ENCODE measurements at places on chromosomes 5 and 9.
A peak's percentile ranks its signal among the peaks of the same experiment; 100 is the strongest.

- DNase-seq, result no peak
Measured at GRCh38 chr5:142491270-142491669, 166.4 kb upstream of the SPRY4 start.

DNA sequence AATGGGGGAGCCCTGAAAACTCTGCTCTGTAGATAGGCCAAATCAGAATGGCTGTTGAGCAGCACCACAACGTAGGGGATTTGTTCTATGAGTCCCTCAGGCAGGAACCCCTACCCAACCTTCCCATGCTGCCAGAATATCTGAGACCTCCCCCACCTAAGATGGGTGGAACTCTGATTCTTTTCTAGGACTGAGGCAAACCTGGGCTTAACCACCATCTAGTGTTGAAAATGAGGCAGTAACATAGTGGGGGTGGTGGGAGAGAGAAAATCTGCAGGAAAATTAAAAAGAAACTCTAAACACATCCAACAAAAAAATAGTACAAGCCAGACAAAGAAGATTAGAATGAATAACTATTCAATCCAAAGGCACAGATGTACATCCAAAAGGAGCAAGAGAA is 228.4 kb downstream of the ATPSCKMT start:
- no peak for DNase-seq

GRCh38 chr5:73387601-73388305 is 60.8 kb downstream of the FOXD1 start:
- no peak for DNase-seq

GRCh38 chr9:109250311-109250741 is 70.5 kb downstream of the EPB41L4B start:
- DNase-seq, result no peak

DNA sequence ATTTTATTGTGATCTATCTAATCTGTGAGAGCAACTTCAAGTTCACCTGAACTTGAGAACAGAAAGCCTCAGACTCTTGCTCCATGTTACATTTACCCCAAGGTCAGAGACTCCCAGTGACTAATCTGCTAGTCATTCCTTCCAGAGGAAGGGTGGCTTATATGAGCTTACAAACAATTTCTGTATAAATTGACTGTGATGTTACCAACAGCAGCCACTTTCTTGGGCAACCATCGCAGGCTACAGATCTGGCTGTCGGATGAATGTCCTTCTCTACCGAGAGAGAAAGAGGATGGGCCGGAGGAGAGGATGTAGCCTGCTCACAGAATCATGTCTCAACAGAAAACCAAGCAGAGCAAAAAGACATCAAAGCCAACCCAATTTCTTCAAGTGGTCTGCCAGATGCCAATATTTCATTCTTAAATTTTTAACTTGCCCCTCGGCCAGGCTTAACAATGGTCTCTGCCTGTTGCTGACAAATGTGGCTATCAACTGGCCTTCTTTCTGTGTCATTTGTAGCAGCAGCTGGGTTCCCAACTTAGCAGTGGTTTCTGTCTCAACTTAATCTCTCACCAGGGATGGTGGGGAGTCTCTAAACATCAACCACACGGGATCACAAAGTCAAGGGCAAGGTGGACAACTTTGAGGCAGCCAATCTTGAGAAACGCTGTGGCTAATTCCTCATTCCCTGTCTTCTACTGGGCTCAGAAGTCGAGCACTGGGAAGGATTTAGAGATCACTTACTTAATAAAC is 81.3 kb downstream of the RAPGEF1 start:
- no peak for DNase-seq

DNA sequence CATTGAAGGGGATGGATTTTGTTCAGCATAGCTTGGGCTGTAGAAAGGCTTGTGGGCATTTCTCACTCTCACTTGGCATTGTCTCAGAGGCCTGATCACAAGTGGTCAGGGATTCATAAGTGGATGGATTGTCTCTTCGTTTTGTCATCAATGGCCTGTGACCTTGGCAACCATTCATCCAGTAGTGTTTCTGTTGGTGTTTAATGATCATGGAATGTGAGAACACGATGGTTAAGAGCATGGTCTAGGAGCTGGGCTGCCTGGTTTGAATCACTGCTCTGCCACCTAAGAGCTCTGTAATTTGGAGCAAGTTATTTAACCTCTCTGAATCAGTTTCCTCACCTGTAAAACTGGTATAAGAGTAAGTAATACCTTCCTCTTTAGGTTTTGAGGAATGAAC is 430.1 kb upstream of the MEF2C start:
- DNase-seq, result no peak

GRCh38 chr5:37867654-37868053 is 27.8 kb upstream of the GDNF start:
- DNase-seq, result no peak

- no peak for DNase-seq
Measured at GRCh38 chr5:150313501-150313900, 10.8 kb upstream of the ARSI start.

GRCh38 chr9:34380511-34381315 is 4.0 kb upstream of the MYORG start:
- DNase-seq, result peak; percentile 48

GRCh38 chr9:89640361-89640760 is 35.5 kb downstream of the GADD45G start:
- no peak for DNase-seq

GRCh38 chr9:116062206-116062550 is 91.4 kb upstream of the PAPPA start:
- DNase-seq, result no peak

DNA sequence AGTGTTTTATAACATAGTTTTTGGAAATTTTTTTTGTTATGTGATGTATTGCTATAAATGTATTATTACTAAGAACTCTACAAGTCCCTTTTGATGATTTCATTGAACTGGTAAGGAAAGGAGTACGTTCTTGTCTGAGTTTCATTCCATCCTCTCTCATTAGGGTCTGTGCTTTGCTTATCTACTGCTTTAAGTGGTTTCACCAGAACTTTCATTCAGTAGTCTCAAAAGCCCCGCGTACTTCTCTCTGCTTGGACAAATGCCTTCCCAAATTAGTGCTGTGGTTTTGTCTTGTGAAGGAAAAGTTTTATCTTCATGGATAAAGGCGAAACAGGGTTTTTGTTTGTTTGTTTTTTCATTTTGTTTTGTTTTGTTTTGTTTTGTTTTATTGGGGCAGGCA is 469.8 kb upstream of the WWC1 start:
- no peak for DNase-seq

GRCh38 chr5:147688656-147689356 is 93.7 kb downstream of the JAKMIP2 start:
- DNase-seq, result no peak

DNA sequence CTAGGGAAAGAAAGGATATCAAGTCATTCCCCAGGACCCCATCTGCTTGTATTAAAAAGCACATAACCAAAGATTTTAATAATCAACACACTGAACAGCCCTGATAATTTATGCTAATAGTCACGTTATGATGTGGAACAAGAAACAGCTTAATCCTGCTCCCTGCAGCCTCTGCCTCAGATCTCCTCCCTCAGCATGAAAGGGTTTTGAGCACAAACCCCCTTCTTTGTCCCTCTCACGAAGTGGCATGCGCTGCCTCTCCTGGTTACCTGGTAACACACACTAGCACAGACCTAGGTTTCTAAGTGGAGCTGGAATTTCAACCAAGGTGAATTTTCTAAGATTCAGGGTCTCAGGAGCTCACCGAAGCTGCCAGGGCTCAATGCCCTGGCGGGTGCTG is 5.1 kb downstream of the IGFBPL1 start:
- no peak for DNase-seq

GRCh38 chr5:53893626-53894025 is 333.2 kb downstream of the NDUFS4 start:
- no peak for DNase-seq
